ENCODE measurements at places on chromosomes 2 and 18.

GRCh38 chr2:146229508-146230155, 1615.2 kb upstream of the ACVR2A start:
- DNase-seq: no peak

DNA sequence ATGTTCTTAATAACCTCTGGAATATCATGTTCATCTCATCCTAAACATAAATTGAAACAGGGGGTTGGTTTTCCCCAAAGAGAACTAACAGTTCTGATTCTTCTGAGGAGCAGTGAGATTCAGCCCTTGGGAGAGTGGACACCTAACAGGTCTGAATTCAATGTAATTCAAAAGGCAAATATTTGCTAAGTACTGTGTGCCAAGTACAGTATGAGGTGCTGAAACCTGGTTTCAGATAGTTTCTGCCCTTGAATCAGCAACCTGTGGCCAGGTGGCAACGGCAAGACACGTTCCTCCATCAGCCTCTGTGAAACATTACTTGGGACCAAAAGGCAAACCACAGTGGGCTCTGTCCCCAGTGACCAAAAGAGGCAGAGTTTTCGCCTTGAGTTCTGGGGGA, 1.3 kb downstream of the LRRC30 start:
- no peak for DNase-seq

- no peak for DNase-seq
These were observed 80.5 kb upstream of the ITPRID2 start for GRCh38 chr2:181810823-181811695.

- DNase-seq: no peak
These were observed 12.0 kb upstream of the DARS1 start for GRCh38 chr2:135997380-135997779.

- DNase-seq: no peak
These were observed 92.1 kb upstream of the PIK3C3 start for GRCh38 chr18:41862921-41863320.

DNA sequence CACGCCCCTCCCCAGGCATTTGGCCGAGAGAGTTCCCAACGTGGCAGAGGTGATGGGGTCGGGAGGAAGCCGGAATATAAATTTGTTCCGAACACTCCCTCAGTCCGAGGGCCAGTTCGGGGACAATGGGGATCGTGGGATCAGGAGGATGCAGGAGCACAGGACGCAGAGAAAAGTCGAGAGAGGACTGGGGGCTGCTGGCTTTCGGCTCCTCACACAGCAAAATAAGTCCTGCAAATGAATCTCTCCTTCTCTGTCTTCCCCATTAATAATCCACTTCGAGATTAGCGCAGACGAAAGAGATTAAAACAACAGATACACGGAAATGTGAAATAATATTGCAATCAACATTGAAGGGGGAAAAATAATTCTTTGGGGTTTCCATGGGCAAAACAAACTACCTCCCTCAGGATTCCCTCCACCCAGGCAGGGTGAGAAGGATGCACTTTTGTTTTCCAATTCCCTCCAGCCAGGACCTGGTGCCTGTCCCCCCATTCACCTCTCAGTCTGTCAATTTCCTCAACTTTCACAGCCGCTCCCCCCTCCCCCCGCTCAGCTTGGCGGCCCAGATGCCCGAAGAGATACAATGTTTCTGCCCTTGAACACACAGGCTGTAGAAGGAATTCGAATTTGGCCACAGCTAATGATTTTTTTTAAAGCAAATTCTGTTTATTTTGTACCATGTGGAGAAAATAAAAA, 3.1 kb upstream of the ZEB2 start:
- DNase-seq: no peak

- no peak for DNase-seq
These were observed 11.9 kb upstream of the PID1 start for GRCh38 chr2:229282758-229283546.

GRCh38 chr2:31413862-31414550, 536 bp downstream of the XDH start:
- no peak for DNase-seq

DNA sequence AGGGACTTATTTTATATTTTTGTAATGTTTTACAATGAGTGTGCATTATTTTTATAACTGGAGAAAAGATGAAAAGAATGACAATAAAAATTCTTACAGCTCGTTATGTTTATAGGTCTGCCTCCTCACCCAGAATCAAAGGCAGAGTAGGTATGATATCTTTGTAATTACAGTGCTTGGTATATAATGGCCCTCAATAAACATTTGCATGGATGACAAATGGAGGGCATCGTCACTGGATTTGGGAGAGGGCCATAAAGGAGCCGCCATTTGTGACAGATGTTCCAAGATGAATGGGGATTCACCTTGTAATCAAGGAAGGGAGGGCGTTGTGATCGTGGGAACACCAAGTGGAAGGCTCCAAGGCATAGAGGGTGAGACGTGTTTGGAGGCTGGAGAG, 22.6 kb upstream of the GIGYF2 start:
- no peak for DNase-seq

- DNase-seq: no peak
These were observed 49.1 kb downstream of the DLGAP1 start for GRCh38 chr18:4405965-4406364.

- DNase-seq: no peak
These were observed 99.8 kb downstream of the SMAD7 start for GRCh38 chr18:48850822-48851598.

GRCh38 chr2:173217116-173217840, 137.4 kb upstream of the CDCA7 start:
- no peak for DNase-seq

DNA sequence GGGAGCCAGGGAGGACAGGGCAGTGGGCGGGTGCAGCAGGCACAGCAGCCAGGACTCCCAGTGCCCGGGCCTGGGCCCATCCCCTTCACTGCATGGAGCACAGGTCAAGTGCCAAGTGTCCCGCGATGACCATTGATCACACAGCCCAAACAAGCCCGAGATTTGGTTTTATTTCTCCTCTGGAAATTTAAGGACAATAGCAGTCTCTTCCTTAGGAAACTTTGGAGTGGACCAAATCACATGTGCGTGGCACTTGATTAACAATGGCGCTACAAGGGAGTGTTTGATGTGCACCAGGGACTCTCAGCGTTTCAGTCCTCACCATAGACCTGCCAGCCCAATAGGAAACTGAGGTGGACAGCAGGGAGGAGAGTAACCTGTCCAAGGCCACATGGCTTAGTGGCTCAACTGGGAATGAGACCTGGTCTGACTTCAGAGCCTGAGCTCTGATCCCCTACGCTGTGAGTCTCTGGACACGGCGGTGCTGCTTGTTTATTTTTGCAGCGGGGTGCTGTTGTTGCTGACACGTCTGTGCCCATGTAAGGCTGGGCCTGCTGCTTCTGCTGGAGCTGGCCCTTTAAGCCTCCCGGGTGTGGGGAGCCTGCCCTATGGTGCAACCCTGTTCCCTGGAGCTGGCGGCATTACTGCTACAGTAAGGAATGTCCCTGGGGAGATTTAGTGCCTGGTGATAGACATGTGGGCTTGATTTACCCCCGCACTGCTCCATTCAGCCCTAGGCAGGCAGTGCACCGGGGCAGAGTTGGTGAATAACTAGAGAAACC, 194.2 kb downstream of the INHBB start:
- DNase-seq: no peak

DNA sequence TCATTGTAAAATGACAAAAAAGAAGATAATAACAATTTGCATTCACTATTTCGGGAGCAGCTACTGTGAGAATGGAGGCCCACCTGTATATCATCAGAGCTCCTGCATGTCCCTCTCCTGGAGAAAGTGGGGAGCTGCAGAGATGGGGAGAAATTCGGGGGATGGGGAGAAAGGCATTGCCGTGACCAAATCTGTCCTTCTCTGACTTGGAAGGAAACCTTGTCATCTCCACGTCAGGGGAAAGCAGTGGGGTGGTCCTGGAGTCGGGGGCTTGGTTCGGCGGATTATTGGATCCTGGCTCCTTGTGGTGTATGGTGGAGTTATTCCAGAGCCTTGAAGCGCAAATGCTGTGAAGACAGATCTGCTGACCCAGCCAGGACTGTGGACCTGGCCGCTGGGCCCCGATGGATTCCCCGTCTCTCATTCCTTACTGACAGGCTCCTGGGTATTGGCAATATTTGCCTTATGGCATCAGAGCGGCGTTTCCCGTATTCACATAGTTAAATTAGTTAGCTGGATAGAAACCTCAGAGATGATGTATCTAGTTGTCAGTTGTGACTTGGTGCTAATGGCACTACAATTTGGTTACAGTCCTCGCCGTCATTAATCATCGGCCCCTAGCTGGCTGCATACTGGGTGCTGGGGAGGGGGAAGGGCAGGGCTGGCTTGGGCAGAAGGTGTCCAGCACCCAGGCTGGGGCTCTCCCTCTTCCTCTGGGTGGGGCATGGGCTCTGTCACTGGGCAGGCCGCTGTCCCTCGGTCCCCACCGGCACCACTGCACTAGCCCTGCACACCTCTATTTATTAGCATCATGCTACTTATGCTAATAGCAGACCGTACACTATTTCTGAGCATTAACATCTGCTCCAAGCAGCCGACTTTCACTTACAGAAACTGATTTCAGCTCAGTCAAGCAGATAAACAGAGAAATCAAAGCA, 31.7 kb downstream of the CELF4 start:
- no peak for DNase-seq

DNA sequence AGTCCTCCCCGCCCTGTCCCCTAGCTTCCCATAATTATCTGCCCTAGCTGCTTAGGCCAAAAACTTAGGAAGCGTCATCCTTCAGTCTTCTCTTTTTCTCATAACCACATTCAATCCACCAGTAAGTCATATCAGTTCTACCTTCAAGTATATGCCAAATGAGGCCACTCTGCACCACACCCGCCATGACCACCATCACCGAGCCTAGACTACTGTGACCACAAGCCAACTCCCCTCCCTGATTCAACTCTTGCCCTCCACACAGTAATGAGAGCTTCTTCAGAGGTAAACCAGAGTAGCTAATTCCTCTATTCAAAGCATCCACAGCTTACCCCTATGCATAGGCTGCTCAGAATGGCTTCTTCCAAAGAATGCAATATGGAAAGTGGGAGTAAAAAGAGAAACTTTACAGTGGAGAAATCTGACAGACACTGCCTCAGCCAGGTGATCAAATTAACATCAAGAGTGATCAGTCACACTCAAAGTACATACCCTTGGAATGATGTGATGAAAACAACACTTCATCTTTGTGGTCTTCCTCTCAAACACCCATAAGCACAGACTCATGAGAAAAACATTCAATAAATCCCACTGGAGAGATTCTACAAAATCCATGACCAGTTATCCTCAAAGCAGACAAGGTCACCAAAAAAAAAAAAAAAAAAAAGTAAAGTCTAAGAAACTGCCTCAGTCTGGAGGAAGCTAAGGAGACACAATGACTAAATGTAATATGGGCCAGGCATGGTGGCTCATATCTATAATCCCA, 17.7 kb downstream of the MBOAT2 start:
- DNase-seq: no peak

GRCh38 chr2:219643788-219644398, 16.5 kb downstream of the SLC4A3 start:
- no peak for DNase-seq

DNA sequence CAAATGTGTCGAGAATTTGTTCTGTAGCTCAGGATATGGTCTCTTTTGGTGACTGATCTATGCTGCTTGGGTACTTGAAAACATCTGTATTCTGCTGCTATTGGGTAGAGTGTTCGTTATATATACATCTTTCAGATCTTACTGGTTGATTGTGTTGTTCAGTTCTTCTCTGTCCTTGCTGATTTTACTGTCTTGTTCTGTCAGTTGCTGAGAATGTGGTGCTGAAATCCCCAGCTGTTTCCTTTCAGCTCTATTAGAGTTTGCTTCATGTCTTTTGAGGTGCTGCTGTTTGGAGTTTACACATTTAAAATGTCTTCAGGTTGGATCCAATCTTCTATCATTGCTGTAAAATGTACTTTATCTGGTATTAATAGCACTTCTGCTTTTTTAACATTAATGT, 12.9 kb downstream of the BCL2L11 start:
- DNase-seq: no peak

DNA sequence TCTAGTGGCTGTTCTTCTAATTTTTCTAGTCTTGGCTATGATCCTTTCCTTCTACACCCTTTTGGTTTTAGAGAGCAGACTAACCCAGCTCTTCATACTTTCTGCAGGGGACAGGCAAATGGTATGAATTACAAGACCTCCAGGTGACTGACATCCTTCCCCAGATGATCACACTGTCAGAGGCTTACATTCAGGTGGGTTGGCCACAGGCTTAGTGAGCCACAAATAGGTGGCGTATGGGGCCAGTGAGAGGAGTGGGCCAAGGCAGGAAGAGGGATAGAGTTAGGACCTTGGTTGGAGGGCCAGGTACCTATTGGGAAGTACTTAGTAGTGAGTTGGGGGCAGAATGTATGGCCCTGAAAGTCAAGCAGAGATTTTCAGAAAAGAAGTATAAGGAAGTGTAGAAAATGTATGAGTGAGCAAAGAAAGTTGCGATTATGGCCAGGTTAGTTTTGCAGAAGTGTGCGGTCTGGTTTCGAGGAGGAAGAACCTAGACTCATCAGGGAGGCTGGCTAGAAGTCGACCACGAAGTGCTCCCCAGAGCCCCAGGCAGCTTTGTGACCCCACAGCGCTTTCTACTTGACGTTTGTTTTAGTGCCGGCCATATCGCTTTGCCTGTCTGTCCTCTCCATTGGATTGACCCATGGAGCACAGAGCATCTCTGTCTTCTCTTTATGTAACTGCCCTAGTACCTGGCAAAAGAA, 20.0 kb downstream of the SFTPB start:
- no peak for DNase-seq

DNA sequence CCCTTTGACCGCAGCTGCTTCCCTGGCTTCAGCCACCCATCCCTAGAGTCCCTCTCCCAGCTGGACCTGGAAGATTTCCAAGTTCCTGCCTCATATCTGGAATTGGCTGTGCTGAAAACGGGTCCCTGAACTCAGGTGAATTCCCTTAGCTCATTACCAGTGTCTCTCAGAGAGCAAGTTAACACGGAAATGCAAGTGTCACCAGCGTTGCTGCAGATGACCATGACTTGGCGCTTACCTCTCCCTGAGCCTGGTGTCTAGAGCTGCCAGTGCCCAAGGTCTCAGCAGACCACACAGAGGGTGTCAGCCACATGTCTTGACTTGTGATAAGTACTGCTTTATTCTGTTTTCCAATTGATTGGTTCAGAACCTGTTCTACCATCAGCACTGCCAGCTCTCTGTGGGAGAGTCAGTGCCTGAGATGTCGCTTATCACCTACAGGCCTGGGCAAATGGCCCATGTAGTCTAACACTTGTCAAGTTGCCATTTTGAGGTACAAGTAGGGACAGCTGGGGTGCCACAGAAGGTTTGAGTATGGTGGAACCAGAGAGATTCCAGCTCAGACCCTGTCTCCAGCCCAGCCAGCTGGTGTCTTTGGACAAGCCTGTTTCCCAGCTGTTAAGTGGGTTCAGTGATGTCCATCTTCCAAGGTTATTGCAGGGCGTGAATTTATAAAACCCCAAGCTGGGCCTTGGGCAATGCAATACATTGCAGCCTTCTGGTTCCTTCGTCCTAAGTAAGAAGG, 48.7 kb downstream of the LYPD1 start:
- no peak for DNase-seq

GRCh38 chr18:59228351-59228750, 8.4 kb downstream of the GRP start:
- DNase-seq: no peak

- DNase-seq: no peak
These were observed 22.5 kb upstream of the MTA3 start for GRCh38 chr2:42545841-42546390.
